MG63 (cell line): ENCODE measurements at places on chromosomes 11 and 22.

GRCh38 chr11:105644839-105645573, 35.1 kb downstream of the GRIA4 start:
- no peak for DNase-seq

DNA sequence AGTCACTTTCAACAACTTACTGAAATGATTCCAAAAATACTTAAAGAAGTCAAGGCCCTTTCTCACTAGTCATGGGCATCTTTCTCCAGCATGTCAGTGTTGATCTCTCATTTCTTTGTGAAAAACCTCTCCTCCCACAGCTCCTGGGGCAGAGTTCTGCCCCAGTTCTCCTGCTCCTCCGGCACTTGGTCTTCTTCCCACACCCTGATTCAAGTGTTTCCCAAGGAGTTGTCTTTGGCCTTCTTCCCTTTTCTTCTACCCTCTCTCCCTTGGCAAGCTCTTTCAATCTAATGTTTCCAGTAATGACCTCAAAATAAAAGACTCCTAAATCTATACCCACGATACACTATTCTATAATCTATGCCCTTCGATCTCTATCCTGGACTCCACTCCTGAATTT, 42.1 kb upstream of the CCDC34 start:
- DNase-seq, result no peak

DNA sequence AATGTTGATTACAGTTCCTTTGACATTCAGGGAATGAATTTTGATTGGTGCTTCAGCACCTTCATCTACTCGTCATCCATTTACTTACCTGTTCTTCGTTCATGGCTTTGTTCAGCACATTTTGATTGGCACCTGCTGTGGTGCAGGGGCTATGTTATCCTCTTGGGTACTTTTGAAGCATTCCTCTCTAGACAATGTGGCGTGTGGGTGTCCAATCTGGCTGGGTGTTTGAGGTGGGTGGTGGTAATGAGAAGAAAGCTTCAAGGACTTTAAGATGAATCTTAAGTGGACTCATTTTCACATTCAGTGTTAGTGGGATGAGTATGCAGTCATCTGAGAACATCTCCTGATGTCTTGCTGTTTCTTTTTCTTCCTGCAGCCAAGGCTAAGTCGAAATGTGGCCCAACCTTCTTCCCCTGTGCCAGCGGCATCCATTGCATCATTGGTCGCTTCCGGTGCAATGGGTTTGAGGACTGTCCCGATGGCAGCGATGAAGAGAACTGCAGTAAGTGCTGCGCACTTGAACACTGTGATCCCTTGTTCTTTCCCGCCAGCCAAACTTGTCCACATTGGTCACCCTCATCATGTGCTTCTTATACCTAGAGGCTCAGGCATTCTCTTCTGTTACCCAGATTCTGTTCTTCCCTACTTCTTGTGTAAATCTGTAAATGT, 137.5 kb downstream of the LDLRAD3 start:
- DNase-seq, result no peak

DNA sequence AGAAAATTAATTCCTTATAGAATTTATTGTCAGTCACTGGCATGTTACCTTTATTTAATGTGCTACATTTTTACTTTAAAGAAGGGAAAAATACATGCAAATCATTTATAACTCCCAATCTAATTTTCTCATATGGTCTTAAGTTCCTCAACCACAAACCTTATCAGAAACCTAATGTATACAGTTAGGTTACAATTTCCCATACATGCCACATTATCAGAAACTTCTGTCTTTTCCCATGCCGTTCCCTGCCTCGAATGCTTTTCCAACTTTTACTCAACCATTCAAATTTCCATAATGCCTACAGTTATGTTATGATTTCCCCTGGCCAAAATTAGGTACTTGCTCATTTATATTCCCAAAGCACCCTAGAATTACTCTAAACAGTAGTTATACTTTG, 13.5 kb downstream of the RSF1 start:
- DNase-seq, result no peak

DNA sequence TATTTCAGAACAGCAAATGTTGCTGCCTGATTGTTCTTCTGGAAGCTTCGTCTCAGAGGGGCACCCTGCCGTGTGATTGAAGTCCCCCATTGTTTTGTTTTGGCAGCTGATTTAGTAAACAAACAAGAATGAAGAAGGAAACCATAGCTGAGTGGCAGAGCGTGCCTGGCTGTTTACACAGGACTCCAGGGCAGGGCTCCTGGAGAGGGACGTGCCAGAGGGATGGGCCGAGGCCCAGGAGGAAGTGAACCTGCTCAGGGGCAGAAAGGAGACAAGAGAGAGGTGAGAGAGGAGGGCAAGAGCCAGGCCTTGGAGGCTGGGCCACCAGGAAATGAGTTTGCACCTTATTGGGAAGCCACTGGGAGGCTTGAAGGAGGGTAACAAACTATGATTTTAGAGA, 85.5 kb upstream of the B3GAT1 start:
- DNase-seq, result no peak

GRCh38 chr11:2810411-2811205, 75.0 kb downstream of the CDKN1C start:
- no peak for DNase-seq
